ENCODE measurements at places on chromosomes 1 and 21.

DNA sequence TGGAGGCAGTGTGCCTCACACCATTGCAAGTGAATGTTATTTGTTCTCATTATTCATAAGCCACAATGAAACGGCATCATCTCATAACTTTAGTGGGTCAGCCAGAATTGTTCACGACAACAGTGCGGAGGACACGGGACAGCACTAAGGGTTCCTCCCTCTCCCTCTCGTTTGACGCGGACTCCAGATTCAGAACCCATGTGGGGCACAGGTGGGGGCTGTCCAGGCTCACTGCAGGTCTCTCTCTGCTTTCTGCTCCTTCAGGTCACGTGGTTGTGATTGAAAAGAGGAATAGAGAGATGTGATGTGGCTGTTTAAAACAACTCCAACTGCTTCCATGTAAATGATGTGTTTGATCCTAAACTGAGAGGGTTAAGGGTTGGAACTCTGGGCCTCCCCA lies 13.5 kb downstream of the RUNX1 start:
- no peak for DNase-seq

GRCh38 chr1:166040202-166040997 lies 126.4 kb downstream of the FAM78B start:
- DNase-seq: no peak

- no peak for DNase-seq
Observed at GRCh38 chr1:52253421-52253820, 111.5 kb downstream of the ZFYVE9 start.

DNA sequence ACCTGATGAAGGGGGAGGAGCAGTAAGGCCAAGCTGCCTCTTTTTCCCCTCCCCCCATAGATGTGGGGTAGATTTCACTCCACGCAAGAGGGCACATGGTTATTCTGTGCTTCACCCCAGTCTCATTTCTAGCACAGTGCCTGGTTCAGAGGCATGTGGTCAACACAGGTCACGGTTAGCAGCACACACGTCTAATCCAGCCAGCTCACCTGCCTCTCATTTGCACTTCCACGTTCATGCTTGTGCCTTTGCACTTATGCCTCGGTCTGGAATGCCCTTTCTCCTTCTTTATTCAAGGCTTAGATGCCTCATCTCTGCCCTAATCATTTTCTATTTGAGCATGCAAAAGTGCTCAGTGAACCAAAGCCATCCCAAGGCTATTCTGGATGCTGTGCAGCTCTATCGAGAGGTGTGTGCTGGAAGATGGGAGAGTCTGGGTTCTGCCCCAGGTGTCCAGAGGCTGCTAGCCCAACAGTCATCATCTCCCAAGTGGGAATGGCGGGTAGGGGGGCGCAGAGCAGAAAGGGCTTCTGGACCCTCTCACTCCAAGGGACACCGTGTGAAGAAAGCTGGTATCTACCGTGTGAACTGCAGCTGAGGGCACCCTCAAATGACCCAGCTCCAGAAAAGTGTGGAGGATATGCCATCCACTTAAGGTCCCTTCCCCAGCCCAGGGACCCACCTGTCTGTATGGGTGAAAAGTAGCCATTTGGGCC lies 2.1 kb upstream of the A3GALT2 start:
- DNase-seq: no peak

- DNase-seq: no peak
Observed at GRCh38 chr1:212089560-212090163, 54.1 kb downstream of the DTL start.

DNA sequence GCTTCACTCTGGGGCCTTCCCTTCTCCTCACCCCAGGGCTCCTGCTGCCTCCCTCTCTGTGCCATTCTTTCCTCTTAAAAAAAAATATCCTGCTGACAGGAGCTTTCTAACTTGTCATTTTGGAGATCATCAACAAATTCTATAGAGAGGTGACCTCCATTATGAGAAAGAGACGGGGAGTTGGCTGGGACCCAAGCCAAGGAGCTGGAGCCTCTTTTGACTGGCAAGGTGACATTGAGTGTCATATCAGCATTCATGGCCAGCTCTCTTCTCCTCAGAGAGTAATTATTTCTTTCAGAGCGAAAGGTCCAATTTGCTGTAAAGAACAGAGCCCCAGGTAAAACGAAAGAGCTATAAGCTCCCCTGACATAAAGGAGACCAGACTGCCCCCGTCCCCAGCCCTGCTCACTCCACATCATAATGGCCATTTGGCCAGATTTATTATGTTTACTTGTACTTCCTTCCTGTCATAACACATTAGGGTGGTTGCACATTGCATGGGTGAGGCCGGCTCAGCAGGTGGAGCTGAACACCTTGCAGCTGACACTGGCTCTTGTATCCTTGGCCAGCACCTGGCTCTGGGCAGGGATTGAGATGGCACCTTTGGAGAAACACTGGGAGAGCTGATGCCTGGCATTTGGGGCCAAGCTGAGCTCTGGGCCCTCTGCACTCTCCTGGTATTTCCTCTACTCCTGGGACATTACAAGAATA lies 404.0 kb upstream of the VAMP3 start:
- DNase-seq: no peak

Data from stimulated activated CD8-positive, alpha-beta memory T cell treated with anti-CD3 and anti-CD28 coated beads, Interleukin-7, amount 100 ng/mL, for 48 hours (primary cell).